Activated CD4-positive, alpha-beta T cell treated with anti-CD3 and anti-CD28 coated beads, Interleukin-2, amount 50 U/mL, for 1 hour (primary cell): ENCODE measurements at places on chromosomes 12 and 14.
A peak's percentile ranks its signal among the peaks of the same experiment; 100 is the strongest.

DNA sequence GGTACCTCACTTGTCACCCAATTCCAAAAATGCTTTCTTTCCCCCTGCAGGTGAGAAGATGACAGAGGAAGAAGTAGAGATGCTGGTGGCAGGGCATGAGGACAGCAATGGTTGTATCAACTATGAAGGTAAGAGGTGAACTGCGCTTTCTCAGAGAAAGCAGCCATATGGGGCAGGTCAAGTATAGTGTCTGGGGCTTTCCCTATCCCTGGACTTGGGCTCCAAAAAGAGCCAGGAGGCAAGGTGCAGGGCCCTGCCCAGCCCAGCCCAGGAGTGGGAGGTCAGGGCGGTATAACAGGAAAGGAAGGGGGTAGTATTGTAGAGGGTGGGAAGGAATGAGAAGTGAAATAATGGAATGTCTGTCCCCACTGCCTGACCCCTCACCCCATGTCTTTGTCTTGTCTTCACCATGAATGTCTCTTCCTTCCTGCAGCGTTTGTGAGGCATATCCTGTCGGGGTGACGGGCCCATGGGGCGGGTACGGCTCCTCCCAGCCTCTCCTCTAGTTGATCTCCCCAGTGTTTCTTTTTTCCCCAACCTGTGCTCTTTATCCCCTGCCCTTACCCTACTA lies 2.1 kb downstream of the MYL6 start:
- peak; percentile 66 for DNase-seq

GRCh38 chr12:130431176-130431575 lies 93.5 kb downstream of the PIWIL1 start:
- DNase-seq: no peak

GRCh38 chr12:76084863-76085519 lies 506 bp upstream of the NAP1L1 start:
- peak; percentile 55 for DNase-seq

DNA sequence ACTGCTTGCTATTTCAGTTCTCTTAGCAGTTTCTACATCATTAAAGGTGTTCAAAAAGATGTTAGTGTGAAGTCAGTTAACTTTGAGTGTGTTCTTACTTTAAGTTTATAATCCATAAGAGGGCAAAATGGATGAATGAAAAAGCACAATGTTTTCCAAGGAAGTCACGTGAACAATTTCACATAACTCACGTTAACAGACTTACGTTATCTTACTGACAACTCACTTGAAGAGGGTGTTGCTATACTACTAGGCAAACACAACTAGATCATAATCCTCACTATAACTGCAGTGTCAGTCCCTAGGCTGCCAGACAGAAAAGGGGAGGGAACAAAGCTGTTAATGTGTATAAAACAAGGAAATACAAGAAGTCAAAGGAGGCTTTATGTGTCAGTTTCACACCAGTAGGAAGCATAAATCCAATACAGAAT lies 6.4 kb downstream of the SLC2A13 start:
- DNase-seq: no peak

DNA sequence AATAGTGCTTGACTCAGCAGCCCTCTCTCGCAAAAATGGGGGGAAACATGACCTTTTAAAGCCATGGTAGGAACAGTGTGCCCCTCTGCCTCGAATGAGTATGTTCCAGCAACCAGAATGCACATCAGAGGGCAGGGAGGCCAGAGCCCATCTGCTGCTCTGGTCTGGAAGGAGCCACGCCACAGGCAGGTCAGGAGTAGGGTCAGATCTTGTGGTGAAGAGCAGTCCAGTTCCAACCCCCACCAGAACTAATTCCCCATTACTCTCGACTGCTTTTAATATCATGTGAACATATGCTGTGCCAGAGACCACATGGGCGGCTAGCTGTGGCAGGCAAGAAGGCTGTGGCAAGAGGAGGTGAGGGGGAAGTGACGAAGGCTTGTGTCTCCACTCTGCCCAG lies 34.6 kb upstream of the TMX1 start:
- no peak for DNase-seq

GRCh38 chr12:9870286-9870866 lies 1.2 kb upstream of the CLEC2B start:
- no peak for DNase-seq

- no peak for DNase-seq
These were observed 20.8 kb downstream of the SH2B3 start for GRCh38 chr12:111426344-111427185.

GRCh38 chr12:11534064-11534463 lies 115.4 kb upstream of the ETV6 start:
- no peak for DNase-seq

DNA sequence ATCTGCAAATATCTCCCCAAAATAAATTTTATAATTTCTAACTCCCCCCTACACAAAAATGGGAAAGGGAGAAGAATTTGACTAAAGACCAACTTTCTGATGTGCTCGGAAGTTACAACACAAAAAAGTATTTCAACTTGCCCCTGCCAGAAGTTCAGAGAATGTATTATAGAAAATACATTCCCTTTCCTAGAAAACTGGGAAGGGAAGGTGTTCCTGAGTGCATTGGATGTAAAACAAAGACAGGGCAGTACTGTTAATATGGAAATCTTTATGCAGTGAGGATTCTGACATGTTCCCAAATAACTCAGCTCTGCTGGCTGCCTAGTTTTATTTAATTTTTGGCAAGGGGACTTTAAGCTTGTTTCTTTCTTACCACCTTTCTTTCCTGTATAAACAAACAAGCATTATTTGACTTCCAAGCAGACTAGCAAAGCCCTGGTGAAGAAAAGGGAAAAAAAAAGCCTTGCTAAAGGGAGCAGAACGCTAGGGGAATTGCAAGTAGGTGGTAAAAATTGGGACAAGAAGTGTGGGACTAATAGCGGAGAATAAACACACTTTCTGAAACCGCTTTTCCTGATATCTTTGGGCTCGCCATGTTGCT lies 124.1 kb downstream of the STXBP6 start:
- DNase-seq: no peak

- no peak for DNase-seq
These were observed 45.6 kb downstream of the UBE3B start for GRCh38 chr12:109523071-109523470.
